Tongue (tissue), 3 donors: ENCODE measurements at places on chromosomes 7 and 10.

- peak; percentile 24 for DNase-seq
Observed at GRCh38 chr7:7183838-7184463, 1.6 kb downstream of the C1GALT1 start.

- DNase-seq, result no peak
Observed at GRCh38 chr10:117552156-117552631, 9.6 kb downstream of the EMX2 start.

DNA sequence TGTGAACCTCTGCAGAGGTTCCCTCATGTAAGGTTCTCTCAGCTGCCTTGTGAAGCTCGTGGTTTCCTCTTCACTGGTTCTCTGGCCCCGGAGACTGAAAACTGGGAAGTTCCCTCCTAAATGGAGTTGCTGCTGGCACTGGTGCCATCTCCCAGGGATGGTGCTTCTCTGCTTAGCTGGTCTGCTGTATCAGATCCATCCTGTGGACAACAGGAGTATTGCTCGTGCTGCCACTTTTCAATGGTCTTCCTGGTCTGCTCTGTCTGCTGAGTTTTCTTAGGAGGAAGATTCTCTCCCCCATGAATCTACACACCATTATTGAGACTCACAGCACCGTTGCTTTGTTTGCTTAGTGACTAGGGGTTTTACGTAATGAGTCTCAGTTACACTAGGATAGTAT is 247.8 kb downstream of the OTUD1 start:
- DNase-seq, result no peak

- DNase-seq, result no peak
Observed at GRCh38 chr10:119112056-119112455, 8.1 kb downstream of the DENND10 start.

GRCh38 chr7:112097524-112097923 is 108.7 kb downstream of the DOCK4 start:
- no peak for DNase-seq

DNA sequence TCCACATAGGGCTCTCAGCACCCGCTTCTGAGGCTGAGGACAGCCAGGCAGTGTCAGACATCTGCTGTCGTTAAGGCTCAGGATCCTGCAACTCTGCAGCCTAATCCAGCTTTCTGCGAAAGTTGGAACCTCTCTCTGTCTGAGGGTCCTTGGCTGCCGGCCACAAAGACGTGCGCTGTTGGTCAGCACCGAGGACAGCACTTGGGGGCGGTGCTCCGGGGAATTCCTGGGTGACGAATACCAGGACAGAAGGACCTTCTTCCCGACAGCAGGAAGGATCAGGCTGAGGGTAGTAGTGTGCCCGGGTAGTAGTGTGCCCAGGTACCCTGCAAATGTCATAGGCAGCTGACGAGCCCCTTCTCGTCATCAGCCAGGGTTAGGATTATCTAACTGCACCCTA is 16.0 kb upstream of the RASGEF1A start:
- peak; percentile 68 for DNase-seq

DNA sequence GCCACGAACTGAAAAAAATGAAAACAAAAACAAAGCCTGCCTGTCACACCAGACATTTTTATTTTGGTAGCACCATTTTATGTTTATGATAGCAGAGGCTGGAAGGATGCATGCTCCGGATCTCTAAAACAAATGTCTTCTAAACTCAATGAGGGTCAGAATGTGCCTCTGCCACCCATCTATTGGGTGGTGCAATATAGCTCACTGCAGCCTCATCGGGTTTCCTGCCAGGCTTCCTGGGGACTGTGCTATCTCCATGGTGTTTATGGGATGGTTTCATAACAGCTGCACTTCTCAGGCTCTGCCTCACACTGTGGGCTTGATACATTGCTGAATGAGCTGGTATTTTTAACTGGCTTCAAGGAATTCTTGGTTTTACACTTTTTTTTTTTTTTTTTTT is 94.4 kb downstream of the ITIH5 start:
- peak; percentile 93 for DNase-seq

DNA sequence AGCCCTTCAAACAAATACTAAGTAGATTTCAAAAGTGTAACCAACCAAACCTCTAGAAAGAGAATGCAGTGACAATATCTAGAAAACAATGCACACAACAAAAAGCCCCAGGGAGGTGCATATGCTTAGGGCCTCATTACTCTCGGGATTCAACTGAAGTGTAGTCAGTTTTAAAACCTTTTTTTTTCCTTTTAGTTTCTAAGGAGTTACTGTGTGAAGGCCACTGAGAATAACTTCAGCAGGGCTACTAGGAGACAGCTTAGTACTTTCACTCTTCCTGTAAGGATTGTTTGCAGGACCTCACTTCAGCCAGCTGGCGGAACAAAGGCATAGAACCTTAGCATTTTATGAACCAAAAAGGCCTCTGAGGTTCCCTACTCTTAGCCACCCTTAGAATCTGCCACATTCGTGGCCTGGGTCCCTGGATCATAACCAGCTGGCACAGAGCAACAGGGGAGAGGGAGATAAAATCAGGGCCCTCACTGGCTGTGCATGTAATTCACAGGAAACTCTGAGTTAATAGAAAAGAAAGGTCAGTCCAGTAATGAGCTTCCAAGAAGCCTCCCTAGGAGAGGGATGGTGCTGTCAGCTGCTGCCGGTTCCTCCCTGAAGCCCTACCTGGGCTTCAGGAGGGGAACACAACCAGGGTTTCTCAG is 3.6 kb downstream of the VOPP1 start:
- DNase-seq, result no peak

DNA sequence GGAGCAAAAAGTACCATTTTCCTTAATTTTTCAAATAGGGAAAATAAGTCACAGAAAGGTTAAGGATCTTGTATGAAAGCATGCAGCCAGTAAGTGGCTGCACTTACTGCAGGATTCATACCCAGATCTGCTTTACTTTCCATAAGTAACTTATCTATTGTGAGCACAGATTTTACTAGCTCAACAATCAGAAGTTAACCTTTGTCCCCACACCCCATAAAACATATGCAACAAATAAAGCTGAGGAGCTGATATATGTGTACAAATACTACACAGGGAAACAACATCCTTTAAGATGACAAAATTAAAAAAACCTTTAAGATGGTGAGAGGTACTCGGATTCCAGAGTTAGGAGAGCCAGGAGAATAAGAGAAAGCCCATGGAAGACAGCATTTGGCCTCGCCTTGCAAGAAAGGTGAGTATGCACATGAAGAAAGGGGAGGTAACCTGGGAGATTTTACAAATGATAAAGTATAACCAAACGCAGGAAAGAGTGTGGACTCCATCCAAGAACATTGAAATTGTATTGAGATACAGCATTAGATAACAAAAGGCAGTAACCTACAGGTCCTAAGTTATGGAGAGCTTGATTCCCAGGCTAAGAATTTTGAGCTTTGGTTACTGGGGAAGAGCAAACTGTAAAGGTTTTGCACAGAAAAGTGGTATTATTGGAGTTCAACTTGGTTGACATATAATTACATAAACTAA is 87.1 kb downstream of the ITGB8 start:
- no peak for DNase-seq

- DNase-seq, result peak; percentile 15
Observed at GRCh38 chr10:74151879-74152722, 1.1 kb downstream of the ADK start.

DNA sequence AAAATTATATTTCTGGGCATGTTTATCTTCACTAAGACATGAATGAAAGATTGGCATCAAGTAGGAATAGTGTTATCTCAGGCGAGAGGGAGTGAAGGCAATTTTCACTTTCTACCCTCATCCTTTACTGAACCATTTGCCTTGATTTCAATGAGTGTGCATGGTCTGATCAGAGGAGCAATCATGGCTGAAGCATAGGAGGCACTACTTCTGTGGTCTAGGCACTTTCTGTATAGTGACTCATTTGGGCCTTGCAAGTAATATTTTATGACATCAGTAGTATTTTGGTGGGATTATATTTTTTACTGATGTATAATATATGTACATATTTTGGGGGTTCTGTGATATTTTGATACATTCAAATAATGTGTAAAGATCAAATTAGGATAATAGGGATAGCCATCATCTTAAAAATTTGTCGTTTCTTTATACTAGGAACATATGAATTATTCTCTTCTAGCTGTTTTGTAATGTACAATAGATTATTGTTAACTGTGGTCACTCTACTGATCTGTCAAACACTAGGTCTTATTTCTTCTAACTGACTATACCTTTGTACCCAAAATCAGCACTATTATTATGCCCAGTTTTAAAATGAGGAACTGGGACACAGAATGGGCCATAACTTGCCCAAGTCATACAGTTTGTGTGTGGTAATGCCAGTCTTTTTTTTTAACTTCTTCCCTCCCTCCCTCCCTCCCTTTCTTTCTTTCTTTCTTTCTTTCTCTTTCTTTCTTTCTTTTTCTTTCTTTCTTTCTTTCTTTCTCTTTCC is 101.9 kb downstream of the RAB11FIP2 start:
- no peak for DNase-seq

DNA sequence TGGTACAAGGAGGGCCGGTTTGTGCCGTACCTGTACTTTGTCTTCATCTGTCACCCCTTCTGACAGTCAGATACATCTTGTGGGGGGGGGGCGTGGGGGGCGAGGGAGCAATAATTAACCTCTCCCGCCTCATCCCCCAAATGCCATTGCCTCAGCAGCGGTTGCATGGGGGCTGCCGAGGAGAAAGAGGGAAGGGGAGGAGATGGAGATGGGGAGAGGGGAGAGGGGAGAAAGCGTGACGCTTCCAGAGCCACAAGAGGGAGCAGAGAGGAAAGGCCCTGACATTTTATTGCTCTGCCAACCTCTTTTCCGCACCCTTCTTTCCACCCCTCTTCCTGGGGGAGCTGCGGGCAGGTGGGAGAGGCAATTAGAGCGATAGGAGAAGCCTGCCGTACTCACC is 11.8 kb downstream of the KAZALD1 start:
- DNase-seq, result no peak

GRCh38 chr7:117837841-117838240 is 35.4 kb downstream of the CTTNBP2 start:
- DNase-seq, result no peak

GRCh38 chr10:92303096-92303495 is 12.1 kb downstream of the MARCHF5 start:
- no peak for DNase-seq

- no peak for DNase-seq
Observed at GRCh38 chr10:30759423-30759822, 129.9 kb upstream of the LYZL2 start.

DNA sequence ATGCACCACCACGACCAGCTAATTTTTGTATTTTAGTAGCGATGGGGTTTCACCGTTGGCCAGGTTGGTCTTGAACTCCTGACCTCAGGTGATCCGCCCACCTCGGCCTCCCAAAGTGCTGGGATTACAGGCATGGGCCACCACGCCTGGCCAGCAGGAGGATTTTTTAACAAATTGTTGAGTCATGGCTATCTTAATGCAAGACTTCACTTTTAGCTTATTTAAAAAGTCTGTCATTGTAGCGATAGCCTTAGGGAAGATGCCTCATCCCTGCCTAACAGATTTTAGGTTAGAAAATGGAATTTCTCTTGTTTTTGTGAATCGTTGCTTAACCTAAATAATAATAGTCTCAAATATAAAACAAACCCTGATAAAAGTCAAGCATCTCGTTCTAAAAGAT is 35.5 kb downstream of the PPP2R2D start:
- no peak for DNase-seq

GRCh38 chr7:149198161-149198816 is 2.9 kb downstream of the ZNF282 start:
- no peak for DNase-seq

DNA sequence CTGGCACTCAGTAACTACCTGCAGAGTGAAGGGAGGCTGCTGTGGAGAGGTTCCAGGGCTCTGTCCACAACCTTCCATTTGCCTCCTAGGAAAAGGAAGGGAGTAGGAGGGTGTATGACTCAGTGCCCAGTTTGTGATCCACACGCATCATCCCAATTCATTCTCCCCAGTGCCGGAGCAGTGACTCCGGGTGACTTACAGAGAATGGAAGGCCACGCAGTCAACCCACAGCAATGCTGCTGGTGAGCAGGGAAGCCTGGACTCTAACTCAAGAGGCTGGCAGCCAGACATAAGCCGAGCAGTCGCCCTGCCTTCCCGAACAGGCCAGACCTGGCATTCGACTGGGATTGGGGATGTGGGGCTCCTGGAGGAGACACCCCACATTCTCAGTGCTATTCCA is 139.9 kb downstream of the SH3PXD2A start:
- no peak for DNase-seq

GRCh38 chr7:112159351-112159750 is 46.8 kb downstream of the DOCK4 start:
- DNase-seq, result no peak

DNA sequence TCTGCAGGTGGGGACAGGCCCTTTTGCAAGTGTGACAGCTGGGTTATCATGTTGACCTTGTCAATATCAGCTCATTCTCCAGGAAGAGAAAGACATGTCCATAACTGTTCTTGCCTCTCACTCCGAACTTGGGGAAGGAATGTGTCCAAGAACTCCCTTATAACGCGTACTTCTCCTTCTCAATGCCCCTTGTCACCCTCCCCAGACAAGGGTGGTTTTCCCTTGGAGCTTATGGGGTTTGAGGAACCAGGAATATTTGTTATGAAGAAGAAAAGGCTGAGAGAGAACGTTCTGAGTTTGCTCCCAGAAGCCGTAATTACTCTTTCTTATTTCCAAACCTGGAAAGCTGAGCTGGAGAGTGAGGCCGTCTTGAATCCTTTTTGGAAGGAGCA is 77.4 kb downstream of the MKI67 start:
- no peak for DNase-seq

- no peak for DNase-seq
Observed at GRCh38 chr7:27147199-27148030, at the start of gene HOXA6. HOXA6 (minus strand) TSS chr7:27147774; CDS start chr7:27147749, 25 bp downstream.

GRCh38 chr10:50224330-50224952 is 26.9 kb downstream of the ASAH2 start:
- DNase-seq, result peak; percentile 40

- DNase-seq, result no peak
Observed at GRCh38 chr10:131972474-131973071, 9.2 kb downstream of the BNIP3 start.

GRCh38 chr7:47948141-47948790 is at the start of gene PKD1L1:
PKD1L1 (minus strand) TSS chr7:47948466; CDS start chr7:47948440, 26 bp downstream.
- no peak for DNase-seq

- no peak for DNase-seq
Observed at GRCh38 chr7:142562688-142563087, 186.6 kb upstream of the PRSS1 start.

DNA sequence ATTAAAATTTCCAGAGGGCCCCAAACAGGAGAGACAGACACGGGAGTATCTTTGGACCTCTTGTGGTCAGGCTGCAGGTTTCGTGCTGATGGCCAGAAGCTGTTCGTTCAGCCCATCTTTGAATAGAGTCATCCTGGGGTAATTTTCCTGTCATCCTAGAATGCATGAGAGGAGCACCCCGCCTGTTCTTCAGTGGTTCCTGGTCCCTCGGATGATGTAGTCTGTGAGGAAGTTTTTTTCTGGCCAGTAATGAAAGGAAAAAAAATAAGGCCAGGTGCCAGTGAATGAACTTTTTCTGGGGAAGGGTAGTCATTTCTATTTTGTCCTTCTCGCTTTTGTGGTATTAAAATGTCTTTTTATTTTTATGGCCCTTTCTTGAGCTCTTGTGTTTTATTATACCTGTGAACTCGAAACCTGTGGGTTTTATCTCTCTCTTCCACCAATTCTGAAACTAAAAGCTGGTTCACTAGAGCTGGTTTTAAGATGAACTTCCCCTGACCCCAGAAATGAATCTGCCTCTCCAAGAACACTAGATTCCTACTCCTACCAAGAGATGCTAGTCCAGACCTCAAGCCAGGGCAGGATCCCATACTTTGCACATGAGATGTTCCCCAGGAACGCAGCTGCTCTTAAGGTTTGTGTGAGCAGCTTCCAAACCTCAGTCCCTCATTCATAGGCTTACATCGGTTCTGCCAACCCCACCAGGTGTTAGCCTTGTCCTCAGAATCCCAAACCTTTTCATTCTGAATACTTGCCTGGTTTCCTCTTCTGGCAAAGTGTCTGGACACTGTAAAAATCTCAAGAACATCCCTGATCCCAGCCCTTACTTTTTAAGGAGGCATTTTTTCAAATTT is 15.4 kb upstream of the MEST start:
- DNase-seq, result peak; percentile 81
